Mesendoderm (in vitro differentiated cells): ENCODE measurements at places on chromosomes 3 and 15.
A peak's percentile ranks its signal among the peaks of the same experiment; 100 is the strongest.

GRCh38 chr3:50551054-50551659 is 16.4 kb downstream of the C3orf18 start:
- DNase-seq: no peak

- DNase-seq: no peak
These were observed 36.8 kb downstream of the TRANK1 start for GRCh38 chr3:36907911-36908646.

DNA sequence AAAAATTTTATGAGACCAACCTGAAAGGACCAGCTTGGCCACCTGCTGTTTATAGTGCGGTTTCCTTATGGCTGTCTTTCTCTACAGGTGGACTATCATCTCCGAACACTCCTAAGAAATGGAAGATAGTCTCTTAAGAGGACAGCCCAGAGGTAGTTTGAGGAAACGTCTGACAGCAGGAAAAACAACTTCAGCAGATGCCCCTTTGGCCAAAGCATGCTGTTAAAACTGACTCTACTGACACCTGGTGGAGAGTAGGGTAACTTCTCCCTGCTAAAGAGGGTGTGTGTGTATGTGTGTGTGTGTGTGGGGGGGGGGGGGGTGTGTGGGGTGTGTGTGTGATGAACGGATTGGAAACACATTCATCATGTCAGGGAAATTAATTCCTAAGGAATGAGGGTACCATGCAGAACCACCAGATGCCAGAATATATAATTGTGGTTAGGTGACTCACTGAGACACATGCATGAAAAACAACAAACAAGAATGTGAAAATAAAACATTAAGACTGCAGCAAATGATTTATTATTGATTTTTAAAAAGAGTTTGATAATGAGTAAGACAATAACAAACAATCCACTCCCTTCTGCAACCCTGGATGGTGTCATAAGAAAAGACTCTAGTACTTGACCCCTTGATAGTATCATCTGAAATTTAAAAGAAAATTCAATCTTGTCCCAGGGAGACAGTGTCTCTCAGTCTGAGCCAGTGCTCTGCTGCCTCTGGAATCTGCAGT is 256.5 kb downstream of the THRB start:
- DNase-seq: peak; percentile 86

GRCh38 chr3:46824211-46824970 is 38.9 kb downstream of the MYL3 start:
- peak; percentile 58 for DNase-seq

GRCh38 chr3:136036306-136036705 is 70.8 kb downstream of the PPP2R3A start:
- no peak for DNase-seq
